ENCODE measurements at places on chromosomes 2 and 18. TPM values are rescaled to one million over a fixed set of nuclear protein-coding genes. Genes with fewer than 3 reads are reported as not detected.
A peak's percentile ranks its signal among the peaks of the same experiment; 100 is the strongest.

Gene HES6
- total RNA-seq: 2.0 TPM

Gene TMEM37
- 0.13 TPM for total RNA-seq

Gene ZBTB7C
- under 0.01 TPM for total RNA-seq

Gene CCDC195
- not detected for total RNA-seq

Gene DAW1
- not detected for total RNA-seq

GRCh38 chr18:53319628-53320027, 904.8 kb downstream of the MBD2 start:
- no peak for DNase-seq

GRCh38 chr2:197108758-197109157, 182.3 kb upstream of the PGAP1 start:
- peak; percentile 7 for DNase-seq

GRCh38 chr2:219514836-219515235, 554 bp downstream of the ASIC4 start:
- DNase-seq: no peak

DNA sequence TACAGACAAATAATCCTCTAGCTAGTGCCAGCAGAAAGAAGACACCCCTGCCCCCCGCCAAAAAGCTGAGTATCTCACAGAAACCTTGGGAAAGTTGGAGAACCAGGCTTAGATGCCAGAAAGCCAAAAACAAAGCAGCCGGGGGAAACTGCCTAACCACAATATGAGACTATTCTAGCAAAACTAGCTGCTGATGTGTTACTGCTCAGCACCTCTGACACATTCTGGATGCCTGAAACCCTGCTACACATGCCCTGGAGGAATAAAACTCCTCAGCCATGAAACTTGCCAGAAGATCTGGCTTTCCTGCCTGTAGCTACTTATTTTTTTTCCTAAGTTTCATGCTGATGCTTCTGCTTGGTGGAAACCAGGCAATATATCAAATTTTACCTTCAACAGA, 122.7 kb upstream of the GCFC2 start:
- no peak for DNase-seq

DNA sequence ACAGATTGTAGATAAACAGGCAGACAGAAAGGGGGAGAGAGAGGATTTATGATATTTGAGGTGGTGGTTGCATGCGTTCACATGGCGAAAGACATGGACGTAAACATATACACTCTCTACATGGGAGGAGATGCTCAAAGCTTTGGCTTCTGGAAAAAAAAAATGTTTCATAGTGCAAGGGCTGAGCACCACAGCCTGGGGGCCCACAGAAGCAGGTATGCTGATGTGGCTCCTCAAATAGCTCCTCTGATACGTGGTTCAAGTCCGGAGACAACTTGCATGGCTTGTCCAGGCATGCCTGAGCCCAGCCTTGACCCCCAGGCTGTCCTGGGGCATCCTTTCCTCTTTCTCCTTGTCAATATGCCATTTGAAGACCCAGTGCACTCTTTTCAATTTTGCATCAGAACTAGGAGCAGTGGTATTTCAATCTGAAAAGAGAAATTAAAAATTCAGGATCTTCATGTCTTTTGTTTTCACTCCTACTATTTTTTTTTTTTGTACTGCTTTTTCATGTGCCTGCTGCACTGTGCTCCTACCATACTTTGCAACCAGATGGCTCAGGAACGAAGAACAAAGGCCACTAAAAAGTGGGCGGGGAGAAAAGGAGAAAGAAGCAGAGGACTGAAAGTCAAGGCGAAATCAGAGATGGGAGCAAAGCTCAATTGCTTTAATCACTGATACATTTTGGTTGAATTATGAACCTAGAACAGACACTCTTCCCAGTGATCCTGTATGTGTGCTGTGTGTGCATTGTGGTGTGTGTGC, 495.7 kb upstream of the TCF4 start:
- DNase-seq: peak; percentile 47

DNA sequence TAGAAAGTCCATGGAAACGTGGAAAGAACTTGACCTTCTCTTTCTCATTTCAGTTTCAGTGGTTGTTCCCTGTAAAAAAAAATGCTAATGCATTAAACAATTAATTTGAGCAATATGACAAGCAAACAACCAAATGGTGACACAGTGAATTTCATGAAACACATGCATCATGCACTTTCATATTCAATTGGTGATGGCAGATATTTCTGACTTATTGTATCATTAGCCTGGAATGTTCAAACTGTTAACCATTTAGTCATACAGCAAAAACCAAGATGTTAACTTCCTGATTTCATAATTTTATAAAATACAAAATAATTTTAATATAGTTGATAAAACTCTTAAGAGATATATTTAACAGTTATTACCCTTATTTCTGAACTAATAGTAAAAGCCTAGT, 85.5 kb downstream of the SCN1A start:
- no peak for DNase-seq

DNA sequence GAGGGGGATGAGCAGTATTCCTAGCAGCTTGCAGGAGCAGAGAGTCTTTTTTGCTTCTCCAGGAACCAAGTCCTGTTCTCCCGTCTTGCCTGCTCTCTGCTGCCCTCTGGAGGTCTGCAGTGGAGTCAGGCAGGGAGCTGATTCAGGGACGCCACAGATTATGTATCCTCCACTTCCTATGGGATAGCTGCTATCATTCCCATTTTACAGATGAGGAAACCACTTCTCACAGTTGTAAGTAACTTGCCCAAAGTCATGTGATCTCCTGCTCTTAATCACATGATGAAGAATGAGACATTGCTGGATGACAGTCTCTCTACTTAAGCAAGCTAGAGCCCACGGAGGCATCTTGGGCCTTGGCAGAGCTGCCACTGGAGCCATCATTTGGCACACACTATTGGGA, 8.3 kb downstream of the SLC4A5 start:
- peak; percentile 42 for DNase-seq

- no peak for DNase-seq
Measured at GRCh38 chr2:1091895-1092585, 141.4 kb downstream of the SNTG2 start.

- DNase-seq: no peak
Measured at GRCh38 chr2:197614532-197614931, 60.9 kb downstream of the RFTN2 start.

GRCh38 chr18:64785686-64786085, 636.8 kb upstream of the LINC00305 start:
- DNase-seq: no peak

- no peak for DNase-seq
Measured at GRCh38 chr2:208978946-208979345, 444.9 kb upstream of the MAP2 start.

DNA sequence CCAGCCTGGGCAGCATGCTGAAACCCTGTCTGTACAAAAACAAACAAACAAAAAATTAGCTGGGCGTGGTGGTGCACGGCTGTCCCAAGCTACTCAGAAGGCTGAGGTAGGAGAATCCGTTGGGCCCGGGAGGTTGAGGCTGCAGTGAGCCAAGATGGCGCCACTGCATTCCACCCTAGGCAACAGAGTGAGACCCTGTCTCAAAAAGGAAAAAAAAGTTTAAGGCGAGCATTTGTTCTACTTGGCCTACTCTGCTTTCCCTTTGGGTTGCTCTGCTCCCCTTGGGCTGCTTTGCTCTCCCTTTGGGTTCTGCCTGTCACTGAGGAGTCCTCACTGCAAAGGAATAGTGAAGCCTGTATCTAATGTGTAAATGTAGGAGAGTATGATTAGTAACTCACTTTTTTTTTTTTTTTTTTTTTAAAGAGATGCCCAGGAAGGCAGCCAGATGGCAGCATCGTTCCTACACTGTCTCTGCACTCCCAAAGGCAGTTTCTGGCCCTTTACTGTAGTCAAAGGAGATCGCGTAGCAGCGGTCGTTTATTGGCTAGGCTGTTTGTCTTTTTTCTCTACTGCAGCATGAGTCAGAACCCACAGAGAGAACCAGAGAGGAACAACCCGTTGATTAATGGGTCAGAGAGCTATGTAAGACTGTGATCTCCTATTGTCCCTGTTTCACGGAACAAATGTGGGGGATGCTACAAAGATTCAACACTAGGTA, 118.3 kb upstream of the CWC22 start:
- DNase-seq: peak; percentile 43

DNA sequence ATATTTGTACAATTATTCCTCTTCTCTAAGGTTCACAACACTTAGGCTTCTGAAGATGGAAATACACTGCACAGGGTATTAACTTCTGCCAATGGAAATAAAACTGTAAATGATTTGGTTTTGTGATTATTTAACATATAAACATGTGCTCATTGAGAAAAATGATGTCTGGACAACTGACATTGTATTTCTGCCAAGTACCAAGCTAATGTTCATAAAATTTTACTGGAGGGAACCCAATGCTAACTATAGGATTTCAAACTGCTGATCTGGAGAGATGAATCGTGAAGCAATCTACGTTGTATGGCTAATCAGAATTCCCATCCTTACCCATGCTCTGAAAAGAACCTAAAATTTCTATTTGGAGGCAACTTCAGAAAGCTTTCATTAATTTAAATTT, 279.7 kb downstream of the NRXN1 start:
- DNase-seq: no peak

- DNase-seq: no peak
Measured at GRCh38 chr2:120888851-120889250, 153.2 kb downstream of the GLI2 start.

- DNase-seq: peak; percentile 21
Measured at GRCh38 chr2:176650838-176651555, 381.8 kb downstream of the MTX2 start.

- DNase-seq: no peak
Measured at GRCh38 chr2:177052471-177052870, 160.1 kb upstream of the HNRNPA3 start.

- DNase-seq: peak; percentile 93
Measured at GRCh38 chr2:74391580-74392448, 11.7 kb upstream of the DCTN1 start.

GRCh38 chr2:26458365-26459042, 19.4 kb downstream of the OTOF start:
- DNase-seq: no peak

GRCh38 chr2:9873337-9873736, 30.1 kb downstream of the TAF1B start:
- no peak for DNase-seq

GRCh38 chr2:203673933-203674332, 32.5 kb upstream of the CD28 start:
- DNase-seq: no peak

GRCh38 chr2:10254373-10255188, 48.1 kb upstream of the HPCAL1 start:
- no peak for DNase-seq

DNA sequence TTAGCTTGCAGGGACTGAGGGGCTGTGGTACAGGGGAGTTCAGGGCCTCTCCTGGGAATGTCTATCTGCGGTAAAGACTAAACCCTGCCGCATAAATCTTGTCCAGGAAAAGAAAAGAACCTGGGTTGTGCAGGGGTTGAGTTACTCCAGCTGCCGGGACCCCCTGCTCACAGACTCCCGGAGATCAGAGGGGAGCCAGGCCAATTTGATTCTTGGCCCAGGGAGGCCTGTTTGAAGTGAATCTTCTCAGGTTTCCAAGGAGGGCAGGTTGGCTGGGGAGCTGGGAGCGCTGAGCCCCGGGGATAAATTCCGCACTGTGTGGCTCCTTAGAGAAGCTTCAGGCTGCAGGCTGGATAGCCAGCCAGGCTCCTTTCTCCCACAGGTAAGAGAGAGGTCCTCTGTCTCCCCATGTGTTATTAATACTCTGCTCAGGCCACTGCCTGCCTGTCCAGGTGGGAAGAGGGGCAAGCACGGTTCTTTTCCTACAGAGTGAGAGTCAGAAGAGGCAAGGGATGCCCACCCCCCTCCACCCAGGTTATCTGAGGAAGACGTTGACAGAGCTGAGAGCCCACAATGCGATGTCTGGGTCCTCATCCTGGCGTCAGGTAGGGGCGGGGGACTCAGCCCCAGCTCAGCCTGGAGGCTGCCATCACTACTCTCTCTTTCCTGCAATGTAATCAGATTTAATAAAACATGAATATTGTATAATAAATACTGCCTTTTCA, 82.7 kb downstream of the LONRF2 start:
- DNase-seq: no peak
